ENCODE measurements at places on chromosomes 16 and 17. TPM values are rescaled to one million over a fixed set of nuclear protein-coding genes. Genes with fewer than 3 reads are reported as not detected.

GRCh38 chr16:58498341-58499091 lies 1.4 kb upstream of the NDRG4 start:
- DNase-seq: no peak

DNA sequence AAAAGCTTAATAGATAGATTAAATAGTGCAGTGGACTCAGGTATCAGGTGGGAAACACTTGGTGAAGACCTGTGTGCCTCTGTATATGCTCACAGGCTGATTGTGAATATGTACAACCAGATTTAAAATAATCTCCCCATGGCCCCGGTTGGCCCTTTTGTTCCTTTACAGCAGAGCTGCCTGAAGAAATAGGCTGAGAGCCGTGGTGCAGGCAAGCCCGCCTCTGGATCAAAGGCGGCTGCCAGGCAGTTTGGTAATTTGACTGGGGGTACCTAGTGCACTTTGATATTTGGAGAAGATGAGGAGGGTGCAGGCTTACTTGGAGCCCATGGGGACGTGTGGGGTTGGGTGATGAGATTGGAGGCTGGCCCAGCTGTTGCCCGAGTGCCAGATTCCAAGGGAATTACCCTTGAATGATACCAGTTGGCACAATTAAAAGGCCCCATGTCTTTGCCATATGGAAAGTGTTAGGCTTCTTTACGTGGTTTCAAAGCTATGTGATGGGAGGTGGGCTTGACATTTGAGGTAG lies 5.0 kb downstream of the NKD1 start:
- no peak for DNase-seq

GRCh38 chr16:1280783-1281182 lies 24.9 kb downstream of the TPSD1 start:
- DNase-seq: no peak

DNA sequence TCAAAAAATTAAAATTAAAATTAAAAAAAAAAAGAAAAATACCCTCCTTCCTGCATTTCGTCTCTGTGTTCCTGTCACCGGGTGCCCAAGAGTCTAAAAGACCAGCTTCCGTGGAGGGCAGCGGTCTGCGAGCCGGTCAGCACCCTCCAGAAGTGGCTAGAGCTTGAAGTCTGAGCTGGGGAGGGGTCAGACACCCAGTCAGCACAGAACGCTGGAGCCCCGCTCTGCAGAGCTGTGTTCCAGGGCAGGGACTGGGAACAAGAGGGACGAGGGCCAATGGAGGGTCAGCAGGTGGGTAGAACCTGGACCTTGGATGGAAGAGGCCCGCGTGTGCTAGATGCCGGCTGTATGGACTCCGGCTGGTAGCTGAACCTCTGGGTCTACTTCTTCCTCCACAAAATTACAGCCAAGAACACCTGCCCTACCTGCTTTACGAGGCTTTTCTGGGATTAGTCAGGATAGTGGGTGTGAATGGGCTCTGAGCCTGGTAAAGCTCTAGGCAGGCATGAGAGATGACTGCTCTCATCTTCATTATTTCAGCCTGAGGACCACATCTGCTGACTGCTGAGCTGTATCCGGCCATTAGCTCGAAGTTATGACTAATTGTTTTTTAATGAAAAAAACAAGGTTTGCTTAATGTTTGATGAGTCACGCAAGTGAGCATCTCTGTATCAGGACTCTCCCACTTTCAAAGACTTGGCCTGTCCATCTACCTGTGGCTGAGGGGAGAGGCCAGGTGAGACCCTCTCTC lies 5.9 kb downstream of the TRPV1 start:
- no peak for DNase-seq

- no peak for DNase-seq
These were observed 90.9 kb downstream of the SDK2 start for GRCh38 chr17:73553311-73553710.

DNA sequence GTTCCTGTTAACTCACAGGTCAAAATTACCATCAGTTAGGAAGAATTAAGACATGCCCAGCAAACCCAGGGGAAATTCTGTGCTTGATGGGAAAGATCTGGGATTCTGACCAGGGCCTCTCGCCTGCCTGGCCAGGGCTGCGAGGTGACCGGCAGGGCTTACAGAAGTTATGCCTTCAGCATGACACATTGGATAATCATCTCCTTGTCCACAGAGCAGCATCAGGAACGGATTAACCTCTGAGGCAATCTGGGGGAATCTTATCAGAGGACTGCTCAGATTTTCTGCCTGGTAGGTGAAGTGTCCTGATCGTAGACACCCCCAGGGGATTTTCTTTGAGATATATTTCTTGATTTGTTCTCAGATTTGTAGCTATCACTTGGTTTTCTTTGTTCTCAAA lies 172.5 kb downstream of the HS3ST3A1 start:
- DNase-seq: no peak

DNA sequence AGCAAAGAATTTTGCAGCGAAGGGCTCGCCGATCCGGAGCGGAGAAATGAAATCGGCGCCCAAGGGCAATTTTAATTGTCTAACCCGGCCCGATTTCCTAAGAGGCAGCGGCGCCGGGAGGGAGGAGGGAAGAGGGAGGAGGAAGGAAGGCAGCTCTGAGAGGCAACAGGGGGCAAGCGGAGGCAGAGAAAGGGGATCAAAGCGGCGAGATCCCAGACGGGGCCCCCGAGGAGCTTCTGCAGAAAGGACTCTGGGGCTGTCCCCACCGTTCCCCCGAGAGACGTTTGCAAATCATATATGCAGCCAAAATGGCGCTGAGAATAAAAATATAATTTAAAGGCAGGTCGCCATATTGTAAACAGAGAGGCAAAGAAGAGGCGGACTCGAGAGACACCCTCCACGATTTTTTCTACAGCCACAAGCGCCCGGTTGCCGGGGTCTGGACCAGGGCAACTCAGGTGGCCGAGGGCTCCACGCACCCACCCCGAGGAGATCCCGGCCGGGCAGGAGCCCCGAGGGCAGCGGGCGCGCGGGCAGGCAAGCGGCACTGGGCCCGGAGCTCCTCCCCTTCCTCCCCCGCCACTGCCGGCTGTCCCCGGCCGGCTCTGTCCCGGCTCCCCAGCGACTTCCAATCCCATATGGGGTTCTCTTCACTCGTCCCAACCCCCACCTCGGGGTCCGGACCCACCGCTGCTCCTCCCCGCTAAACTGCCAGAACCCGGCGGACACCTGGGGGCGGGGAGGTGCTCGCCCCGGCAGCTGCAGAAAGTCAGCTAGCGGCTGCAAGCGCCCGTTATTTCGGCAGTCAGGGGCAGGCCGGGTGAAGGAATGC lies 1.9 kb downstream of the PHF12 start:
- peak; percentile 56 for DNase-seq

DNA sequence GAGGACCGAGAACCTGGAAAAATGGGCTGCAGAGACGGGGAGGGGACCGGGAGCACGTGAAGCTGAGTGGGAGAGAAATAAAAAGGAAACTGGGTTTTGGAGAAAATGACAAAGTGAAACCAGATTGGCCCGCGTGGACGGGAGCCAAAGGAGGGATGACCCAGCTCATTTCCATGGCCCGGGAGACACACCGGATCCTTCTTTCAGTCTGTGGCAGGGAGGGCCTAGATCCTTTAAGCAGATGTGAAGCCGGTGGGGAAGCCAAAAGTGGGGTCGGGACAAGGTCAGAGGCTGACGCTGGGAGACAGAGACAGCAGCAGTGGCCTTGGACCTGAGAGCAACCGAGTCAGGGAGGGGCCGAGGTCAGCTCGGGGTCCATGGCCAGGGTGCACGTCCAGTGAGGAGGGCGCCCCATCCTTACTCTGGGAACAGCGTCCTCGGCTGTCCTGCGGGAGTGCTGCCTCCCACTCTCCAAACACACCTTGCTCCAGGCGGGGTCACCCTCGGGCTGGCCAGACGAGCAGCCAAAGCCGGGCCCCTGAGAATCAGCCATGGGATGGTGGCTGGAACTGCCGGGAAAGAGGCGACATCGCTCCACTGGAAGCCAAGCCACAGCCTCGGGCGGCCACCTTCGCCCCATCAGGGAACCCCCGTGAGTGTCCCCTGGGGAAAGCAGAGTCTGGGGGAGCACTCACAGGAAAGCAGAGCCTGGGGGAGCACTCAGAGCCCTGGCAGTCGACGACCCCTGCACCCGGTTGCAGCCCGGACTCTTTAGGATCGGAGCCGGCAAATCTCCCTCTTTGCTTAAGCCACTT lies 17.3 kb downstream of the CA5A start:
- no peak for DNase-seq

DNA sequence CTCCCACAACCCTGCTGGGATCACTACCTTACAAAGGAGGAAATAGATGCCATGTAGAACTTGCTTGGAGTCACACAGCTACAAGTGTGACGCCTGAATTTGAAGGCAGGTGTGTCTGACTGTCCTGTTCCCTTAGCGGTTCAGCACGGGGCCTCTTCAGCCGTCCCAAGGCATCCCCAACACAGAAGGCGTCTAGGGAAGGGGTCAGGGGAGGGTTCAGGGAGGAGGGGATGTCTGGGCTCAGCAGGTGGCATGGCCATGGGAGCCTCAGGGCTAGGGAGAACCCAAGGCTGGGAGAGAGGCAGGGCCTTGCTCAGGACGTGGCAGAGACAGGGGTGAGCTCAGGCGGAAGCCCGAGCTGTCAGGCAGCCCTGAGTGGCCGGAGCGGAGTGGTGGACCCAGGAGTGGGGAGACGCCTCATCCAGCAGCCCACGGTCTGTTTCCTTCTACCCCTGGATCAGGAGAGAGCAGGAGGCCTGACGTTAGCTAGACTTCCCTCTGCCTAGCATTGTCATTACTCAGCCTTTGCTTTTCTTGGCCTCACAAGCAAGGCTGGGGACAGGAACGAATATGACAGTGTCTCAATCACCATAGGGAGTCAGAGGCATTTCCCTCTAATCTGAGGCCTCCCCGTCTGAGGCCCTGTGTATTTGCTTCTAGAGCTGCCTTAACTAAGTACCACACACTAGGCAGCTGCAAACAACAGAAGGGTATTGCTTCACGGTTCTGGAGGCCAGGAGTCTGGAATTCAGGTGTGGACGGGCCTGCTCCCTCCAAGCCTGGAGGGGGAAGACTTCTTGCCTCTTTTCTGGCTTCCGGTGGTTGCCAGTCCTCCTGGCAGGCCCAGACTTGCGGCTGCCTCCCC lies 31.3 kb upstream of the ANKRD40CL start:
- DNase-seq: no peak

GRCh38 chr17:8698162-8698971 lies 46.3 kb downstream of the CCDC42 start:
- DNase-seq: no peak

DNA sequence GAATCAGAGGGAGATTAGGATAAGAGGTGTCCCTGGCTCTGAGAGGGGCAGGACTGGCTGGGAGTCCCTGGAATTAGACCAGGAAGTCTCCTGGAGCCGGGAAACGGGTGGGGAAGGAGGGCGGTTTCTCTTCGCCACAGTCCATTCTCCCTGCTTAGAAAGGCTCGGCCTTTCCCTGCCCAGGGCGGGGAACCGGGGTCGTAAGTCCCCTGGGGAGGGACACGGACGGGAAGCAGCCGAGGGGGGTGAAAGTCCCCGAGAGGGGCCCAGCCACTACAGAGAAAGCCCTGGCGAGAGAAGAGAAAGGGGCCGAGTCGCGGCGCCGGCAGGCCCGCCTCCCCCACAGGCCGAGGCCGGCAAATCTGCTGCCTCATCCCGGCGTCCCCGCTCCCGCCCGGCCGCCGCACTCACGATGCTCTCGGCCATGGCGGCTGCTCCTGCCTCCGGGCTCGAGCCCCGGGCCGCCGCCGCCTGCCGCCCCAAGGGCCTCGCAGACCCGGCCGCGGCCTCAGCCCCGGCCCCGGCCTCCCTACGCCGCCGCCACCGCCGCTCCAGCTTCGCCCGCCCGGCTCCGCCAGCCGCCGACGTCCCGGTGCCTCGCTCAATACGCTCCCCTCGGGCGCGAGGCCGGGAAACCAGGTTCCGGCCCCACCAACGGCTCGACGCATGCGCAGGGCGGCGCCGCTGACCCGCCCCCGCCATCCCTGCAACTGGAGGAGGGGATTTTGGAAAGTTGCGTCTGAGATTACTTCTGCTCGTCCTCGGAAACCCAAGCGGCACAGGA lies at the start of the genes NPLOC4 and TSPAN10:
Gene NPLOC4, minus strand, starts transcription at position 608 of the 784 bp plus-strand sequence. Its CDS starts 182 bp downstream, at position 426.
Gene TSPAN10, plus strand, starts transcription at position 692 of the 784 bp plus-strand sequence. CDS start 5,217 bp downstream, outside the sequence.
- DNase-seq: peak; percentile 80

GRCh38 chr16:77956231-77956630 lies 66.1 kb upstream of the CLEC3A start:
- no peak for DNase-seq

DNA sequence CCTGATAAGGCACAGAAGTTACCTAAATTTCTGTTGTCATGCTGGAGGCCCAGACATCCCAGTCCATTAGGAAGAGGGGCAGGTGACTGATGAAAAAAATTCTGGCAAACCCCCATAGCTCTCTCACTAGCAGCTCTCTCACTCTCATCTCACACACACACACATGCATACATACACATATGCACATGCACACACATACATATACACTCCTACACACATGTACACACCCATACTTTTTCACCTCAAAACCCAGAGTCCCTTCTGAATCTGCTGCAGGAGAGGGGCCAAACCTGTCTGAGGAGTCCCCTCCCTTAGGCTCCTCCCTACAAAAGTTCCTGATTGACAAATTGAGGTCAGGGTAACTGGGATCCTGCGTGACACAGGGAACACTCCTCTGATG lies 22.6 kb upstream of the SDR42E2 start:
- DNase-seq: no peak

Gene TPSB2
- not detected for total RNA-seq

Gene CETP
- not detected for total RNA-seq

Gene LCMT1
- 34.1 TPM for total RNA-seq
